ENCODE measurements at places on chromosomes 4 and X.

- no peak for DNase-seq
Observed at GRCh38 chr4:5867866-5868265, 25.0 kb downstream of the CRMP1 start.

DNA sequence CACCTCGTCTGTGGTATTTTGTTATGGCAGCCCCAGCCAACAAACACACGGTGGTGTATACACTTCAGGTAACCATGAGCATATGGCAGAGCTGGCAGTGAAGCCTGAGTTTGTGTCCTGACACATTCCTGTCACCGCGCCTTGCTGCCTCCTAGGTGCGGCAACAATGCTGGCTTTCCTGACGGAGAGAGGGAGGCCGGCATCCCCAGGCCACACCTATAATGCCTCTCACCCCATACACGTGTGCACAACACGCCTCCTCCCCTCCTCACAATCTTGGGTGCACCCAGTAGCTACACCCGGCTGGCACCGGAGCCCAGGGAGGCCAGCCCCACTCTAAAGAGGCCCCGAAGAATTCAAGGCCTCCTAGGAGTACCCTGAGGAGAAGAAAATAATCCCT is 158.5 kb downstream of the NSUN7 start:
- no peak for DNase-seq

DNA sequence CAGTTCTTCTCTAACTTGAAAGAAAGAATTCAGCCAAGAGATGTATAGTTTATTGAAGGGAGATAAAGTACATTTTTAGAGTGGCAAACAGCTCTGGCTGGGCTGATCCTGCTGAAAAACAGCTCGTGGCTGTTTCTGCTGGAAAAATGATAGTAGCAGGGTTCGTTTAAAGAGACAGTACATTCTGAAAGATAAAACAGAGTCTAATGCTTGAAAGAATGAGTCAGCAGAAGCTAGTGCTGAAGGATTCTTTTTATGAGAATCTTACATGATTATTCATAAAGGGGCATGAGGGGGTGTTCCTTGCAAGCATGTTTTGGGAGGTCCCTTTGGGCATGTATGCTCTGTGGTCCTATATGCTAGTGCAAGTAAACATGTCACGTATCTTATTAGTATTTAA is 790.0 kb downstream of the PCDH18 start:
- DNase-seq = no peak

GRCh38 chr4:11428231-11428898 is at the start of gene HS3ST1:
Gene HS3ST1 (minus strand): TSS chr4:11428894. CDS start chr4:11400005, 28,889 bp downstream.
- no peak for DNase-seq

Measured in AG08395 (cell line).